ENCODE measurements at places on chromosomes 6 and 20.

DNA sequence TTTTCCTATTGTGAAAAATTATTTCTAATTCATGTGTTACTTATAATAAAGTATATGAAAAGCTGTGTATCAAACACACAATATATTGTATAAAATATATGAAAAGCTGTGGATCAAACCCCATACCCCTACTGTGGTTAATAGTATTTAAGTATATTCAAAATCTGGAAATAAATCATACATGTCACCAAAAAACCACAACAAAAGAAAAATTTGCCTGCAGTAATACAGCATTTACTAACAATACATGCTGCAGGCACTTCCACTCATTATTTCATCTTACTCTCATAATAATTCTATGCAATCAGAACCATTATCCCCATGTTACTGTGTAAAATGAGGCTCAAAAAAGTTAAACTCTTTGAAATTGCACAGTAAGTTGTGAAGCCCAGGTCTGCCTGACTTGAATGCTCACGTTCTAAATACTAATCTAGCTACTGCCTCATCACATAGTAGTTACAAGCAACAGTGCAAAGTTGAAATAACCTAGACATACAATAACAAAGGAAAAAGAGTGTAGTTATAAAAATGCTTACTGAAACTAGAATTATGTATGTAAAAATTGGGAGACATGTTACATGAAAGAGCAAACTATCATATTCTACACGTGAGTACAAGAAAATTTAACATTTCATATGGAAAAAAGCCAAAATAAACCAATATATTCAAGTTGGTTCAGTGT lies 61.7 kb downstream of the FAM217A start:
- DNase-seq: peak; percentile 53

DNA sequence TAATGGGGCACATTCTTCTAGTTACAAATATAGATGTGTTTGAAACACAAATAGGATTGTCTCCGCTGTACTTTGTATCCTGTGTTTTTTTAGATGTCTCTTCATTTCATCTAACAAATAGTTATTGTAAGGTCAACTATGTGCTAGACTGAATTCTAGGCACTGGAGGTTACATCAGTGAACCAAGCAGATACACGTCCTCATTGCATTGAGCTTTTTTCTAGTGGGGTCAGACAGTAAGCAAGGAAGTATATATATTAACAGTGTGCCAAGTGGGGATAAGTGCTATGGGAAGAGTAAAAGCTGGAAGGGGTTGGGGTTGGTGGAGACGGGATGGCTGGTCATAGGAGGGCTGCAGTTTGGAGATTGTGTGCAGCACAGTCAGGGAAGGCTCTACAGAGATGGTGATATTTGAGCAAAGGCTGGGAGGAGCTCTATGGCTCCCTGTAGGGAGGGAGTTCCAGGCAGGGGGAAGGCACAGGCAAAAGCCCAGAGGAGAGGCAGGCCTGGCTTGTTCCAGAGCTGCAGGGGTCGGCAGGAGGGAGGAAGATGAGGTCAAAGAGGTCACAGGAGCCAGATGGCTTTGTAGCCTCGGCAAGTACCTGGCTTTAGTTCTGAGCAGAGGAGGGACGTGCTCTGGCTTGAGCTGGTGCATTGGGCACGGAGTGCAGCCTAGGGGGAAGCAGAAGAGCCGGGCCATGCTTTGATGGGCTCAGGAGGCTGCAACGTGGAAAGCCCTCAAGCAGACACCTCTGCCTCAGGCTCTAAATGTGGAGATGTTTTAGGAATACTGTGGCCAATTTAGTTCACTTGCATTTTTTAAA lies 152.3 kb downstream of the ZDHHC14 start:
- DNase-seq: no peak

- no peak for DNase-seq
Observed at GRCh38 chr6:82863781-82864180, 201.9 kb downstream of the UBE3D start.

- no peak for DNase-seq
Observed at GRCh38 chr6:134289204-134289575, 28.7 kb downstream of the SGK1 start.

- no peak for DNase-seq
Observed at GRCh38 chr6:34073540-34073939, 72.3 kb downstream of the GRM4 start.

DNA sequence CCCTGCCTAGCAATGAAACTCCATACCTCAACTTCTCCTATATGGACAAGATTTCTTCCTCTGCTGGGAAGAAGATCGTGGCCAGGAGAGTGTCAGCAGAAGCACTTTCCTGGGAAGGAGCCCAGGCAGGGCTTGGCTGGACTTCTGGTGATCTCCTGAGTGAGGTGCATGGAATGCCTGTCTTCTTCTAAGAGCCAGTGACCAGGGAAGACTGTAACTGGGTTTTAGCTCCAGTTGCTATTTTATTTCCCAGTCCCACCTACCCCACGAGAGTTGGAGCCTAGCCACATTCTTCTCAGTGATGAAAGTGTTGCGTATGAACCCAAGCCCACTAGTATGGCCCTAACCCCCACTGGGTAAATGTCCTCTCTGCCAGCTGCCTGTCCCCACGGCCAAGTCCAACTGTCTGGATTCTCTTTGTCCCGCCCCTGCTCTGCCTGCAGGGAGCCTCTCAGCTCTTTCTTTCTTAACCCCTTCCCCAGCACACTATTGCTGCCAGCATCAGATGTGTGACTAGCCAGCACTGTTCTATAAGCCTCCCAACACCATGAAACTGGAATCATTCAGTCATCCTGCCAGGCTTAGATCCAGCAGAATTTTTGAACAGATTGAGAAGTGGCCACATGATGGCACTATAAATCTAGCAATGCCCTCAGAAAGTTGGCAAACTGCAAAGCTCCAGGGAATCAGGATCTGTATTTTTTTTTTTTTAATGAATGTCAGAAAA lies 69.8 kb upstream of the FAM184A start:
- DNase-seq: peak; percentile 73

GRCh38 chr20:47016068-47016664 lies 121.5 kb downstream of the EYA2 start:
- DNase-seq: no peak

GRCh38 chr6:55047451-55048044 lies 126.8 kb upstream of the HCRTR2 start:
- no peak for DNase-seq

DNA sequence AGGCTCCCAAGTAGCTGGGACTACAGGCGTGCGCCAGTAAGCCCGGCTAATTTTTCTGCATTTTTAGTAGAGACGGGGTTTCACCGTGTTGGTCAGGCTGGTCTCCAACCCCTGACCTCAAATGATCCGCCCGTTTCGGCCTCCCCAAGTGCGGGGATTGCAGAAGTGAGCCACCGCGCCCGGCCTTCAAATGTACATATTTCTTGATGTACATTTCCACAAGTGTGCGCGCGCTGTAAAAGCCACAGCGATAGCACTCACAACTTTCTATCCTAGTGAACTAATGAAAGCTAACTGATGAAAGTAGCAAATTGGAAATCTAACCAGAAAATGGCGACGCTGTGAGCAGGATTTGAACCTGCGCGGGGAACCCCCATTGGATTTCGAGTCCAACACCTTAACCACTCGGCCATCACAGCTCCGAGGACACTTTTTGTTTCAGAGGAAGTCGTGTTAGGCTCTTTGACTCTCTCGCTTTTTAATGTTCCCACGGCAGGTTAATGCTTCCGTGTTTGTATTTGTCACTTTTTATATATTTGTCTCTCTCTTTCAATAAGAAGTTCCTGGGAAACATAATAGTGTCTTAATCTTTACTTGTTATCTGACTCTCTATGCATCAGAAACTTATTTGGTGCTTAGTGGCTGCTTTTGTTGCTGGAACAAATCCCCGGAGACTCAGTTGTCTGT lies 199.4 kb upstream of the ZNF184 start:
- peak; percentile 91 for DNase-seq

DNA sequence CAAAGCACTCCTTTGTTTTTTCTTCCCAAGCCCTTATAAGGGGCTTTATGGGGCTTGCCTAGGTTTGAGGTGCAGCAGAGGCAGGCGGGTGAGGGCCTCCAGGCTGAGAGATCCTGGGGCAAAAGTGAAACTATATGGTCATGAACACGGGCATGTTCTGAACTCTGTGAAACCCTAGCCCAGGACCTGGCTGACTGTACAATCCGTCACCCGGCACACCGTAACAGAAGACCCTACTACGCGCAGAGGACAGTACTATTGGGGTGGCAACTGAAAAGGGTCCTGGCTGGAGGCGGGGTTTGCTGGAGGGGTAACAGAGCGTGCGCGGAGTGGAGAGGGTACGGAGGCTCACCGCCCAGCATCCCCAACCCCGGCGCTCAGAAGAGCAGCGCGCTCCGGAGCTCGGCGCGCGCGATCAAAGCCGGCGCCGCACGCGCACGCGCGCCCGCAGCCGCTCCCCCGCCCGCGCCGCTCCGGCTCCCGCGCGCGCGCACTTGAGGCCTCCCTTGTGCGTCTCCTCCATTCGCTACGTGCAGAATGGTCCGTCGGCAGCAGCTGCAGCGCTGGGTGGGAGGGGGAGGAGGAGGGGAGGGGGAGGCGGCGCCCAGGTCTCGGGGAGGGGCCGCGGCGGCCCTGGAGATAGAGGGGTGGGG lies 54.2 kb downstream of the MRPL14 start:
- DNase-seq: peak; percentile 85

- DNase-seq: peak; percentile 66
Observed at GRCh38 chr20:47354714-47355488, 1.6 kb downstream of the ZMYND8 start.

- no peak for DNase-seq
Observed at GRCh38 chr20:33281550-33282146, 1.4 kb upstream of the BPIFB1 start.

- DNase-seq: no peak
Observed at GRCh38 chr6:126888727-126889725, 229.4 kb upstream of the RSPO3 start.

DNA sequence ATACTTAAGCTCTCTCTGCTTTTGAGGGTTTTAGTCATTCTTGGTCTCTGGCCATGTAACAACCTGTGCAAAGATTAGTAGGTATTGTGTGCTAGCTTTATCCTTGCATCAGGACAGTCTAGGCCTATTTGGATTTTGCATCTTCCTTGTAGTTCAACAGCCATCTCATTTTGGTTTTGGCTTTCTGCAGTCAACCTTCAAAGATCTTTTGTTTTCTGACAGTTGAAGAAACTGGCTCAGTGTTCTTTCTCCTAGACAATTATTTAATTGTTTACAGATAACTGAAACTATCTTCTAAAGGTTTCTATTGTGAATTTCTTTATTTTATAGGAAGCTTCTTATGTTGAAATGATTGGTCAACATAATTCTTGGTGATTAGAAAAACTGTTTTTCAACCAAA lies 307.5 kb downstream of the CDKAL1 start:
- DNase-seq: no peak

GRCh38 chr20:62820208-62820961 lies 3.5 kb downstream of the COL9A3 start:
- no peak for DNase-seq

GRCh38 chr20:37919389-37920040 lies 16.6 kb downstream of the VSTM2L start:
- no peak for DNase-seq

- no peak for DNase-seq
Observed at GRCh38 chr6:45631396-45631795, 253.7 kb upstream of the SUPT3H start.

DNA sequence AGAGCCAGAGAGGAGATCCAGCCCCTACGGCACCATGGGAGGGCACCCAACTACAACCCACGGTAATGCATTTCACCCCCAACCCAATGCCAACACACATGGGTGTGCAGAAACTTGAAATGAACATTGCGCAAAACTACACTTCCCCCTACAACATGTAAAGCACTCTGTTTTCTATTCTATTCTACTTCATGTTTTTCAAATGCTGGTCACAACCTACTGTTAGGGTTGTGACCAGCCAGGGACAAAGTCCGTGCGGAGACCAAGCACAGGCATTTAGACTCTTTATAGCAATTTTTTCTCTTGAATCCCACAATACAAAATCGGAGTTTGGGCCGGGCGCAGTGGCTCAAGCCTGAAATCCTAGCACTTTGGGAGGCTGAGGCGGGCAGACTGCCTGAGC lies 90.6 kb downstream of the MRPL14 start:
- no peak for DNase-seq

DNA sequence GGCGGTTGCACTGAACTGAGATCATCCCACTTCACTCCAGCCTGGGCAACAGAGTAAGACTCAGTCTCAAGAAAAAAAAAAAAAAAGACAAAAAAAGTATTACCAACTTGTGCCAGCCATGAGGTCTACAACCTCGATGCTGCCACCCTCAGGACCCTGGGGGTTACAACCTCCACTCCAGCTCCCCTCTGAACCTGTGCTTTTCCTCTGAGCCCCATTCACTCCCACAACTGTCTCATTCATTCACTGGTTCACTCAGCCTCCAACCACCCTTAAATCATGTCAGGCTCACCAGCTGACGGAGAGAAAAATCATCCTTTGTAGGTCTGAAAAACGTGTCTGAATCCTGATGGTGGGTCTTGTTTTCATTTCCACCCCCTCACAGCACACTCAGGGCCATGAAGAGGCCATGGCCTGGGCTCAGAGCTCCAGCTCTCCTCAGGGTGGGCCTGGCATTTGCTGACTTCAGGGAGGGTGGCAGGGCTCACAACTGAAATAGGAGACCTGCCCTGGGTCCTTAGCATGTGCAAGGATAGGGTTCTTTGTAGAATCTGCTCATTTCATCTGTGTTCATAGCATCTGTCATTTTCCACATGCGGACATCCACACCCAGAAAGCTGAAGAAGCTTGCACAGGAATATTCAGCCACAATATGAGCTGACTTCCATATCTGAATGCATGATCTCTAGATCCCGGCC lies 1.9 kb upstream of the ULBP1 start:
- DNase-seq: peak; percentile 69

DNA sequence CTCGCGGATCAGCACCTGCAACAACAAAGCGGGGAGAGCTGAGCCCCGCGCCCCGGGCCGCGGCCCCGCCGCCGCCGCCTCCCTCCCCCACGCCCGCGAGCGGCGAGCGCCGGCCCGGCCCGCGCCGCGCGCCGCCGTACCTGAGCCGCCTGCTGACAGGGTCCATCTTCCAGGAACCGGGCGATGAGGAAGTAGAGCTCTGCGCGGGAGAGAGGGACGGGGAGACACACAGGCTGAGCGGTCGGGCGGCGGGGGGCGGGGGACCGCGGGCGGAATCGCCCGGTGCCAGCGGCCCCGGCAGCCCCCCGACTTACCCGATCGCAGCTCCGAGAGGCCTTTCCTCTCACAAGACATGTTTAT lies 359 bp downstream of the PHIP start:
- no peak for DNase-seq

- DNase-seq: no peak
Observed at GRCh38 chr6:119470893-119471542, 121.5 kb upstream of the MAN1A1 start.

DNA sequence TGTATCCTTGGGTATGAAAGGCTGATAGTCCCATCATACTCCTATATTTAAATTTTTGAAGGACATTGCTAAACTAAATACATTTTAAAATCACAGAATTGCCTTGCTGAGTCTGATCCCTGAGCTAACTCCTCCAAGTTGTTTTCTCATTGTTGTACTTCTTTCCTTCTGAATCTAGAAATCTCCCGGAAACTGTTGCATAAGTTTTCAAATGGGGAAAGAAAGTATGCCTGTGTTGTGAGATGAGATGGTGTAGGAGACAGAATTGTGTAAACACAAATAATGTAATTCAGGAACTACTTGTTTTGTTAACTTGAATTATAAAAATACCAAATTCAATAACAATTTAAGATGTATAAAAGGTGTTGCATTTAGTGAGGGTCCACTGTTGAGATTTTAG lies 7.3 kb downstream of the PNRC1 start:
- no peak for DNase-seq

- DNase-seq: no peak
Observed at GRCh38 chr20:278607-279571, 11.7 kb downstream of the C20orf96 start.
